ENCODE measurements at places on chromosomes 7 and 10. TPM values are rescaled to one million over a fixed set of nuclear protein-coding genes. Genes with fewer than 3 reads are reported as not detected.

Gene PILRA
- total RNA-seq, result 3.3 TPM

Gene ABCF2
- total RNA-seq, result 59.8 TPM

Gene PRTFDC1
- total RNA-seq, result 16.6 TPM

Gene CCDC126
- total RNA-seq, result 4.2 TPM

Gene LMOD2
- not detected for total RNA-seq

Gene TWIST1
- total RNA-seq, result 2.8 TPM

Gene RNF133
- total RNA-seq, result not detected

Gene CPN1
- total RNA-seq, result 0.19 TPM

Gene NYAP1
- total RNA-seq, result 6.4 TPM

Gene SNCG
- 9.6 TPM for total RNA-seq

Gene SPDYE6
- not detected for total RNA-seq

Gene ANKRD1
- total RNA-seq, result 35.0 TPM

Gene MYOZ1
- 0.05 TPM for total RNA-seq

Gene AGBL3
- total RNA-seq, result 0.80 TPM

Gene CCDC172
- total RNA-seq, result not detected

Gene BLOC1S2
- total RNA-seq, result 93.5 TPM

Gene MACC1
- total RNA-seq, result not detected

Gene CRYGN
- not detected for total RNA-seq

Gene ADIRF
- not detected for total RNA-seq

Gene DNAJB6
- total RNA-seq, result 110 TPM

Gene TMEM270
- total RNA-seq, result 0.21 TPM

Gene SEMA4G
- 9.2 TPM for total RNA-seq

Gene NME8
- not detected for total RNA-seq

Gene IRF5
- total RNA-seq, result 15.9 TPM

Gene CYP26A1
- total RNA-seq, result 2.5 TPM

Gene SNX8
- 136 TPM for total RNA-seq

Gene PDE6C
- not detected for total RNA-seq

Gene ANXA11
- 237 TPM for total RNA-seq

Gene TMEM184A
- total RNA-seq, result 8.8 TPM

Gene AGK
- 31.5 TPM for total RNA-seq

Gene SUGCT
- 1.5 TPM for total RNA-seq

Gene DOCK1
- total RNA-seq, result 20.8 TPM

Gene TRIM50
- not detected for total RNA-seq

Gene IQUB
- total RNA-seq, result 0.05 TPM

Gene TDRD1
- total RNA-seq, result not detected

Gene SHH
- total RNA-seq, result 0.50 TPM

Gene ABCB1
- total RNA-seq, result 0.46 TPM

Gene TRIM74
- total RNA-seq, result 0.39 TPM

Gene NKX2-3
- total RNA-seq, result not detected

Gene PIK3CG
- total RNA-seq, result not detected

Gene BMPER
- 4.6 TPM for total RNA-seq

Gene TAS2R38
- total RNA-seq, result not detected

Gene PSD
- total RNA-seq, result 0.29 TPM

Gene ANKRD30A
- total RNA-seq, result 0.51 TPM

Gene RAB19
- total RNA-seq, result not detected

Gene WIPF3
- total RNA-seq, result 0.62 TPM

Gene HOXA13
- 2.8 TPM for total RNA-seq

Gene PLCE1
- 7.0 TPM for total RNA-seq

Gene ASB15
- not detected for total RNA-seq

Gene INSIG1
- total RNA-seq, result 14.2 TPM

Gene AKR1E2
- 5.9 TPM for total RNA-seq

Gene GNAT3
- total RNA-seq, result not detected

Gene MMD2
- not detected for total RNA-seq

Gene ZNF487
- 5.5 TPM for total RNA-seq

Gene GPER1
- 1.4 TPM for total RNA-seq

Gene CUZD1
- 1.0 TPM for total RNA-seq

Gene NPC1L1
- total RNA-seq, result 0.09 TPM

Gene TMEM176A
- total RNA-seq, result 0.09 TPM

Gene HHEX
- 11.3 TPM for total RNA-seq
